ENCODE measurements at places on chromosomes 1 and 21.

- DNase-seq, result no peak
These were observed 18.9 kb upstream of the IPP start for GRCh38 chr1:45769261-45769932.

- DNase-seq, result no peak
These were observed 85.9 kb downstream of the KCNJ15 start for GRCh38 chr21:38342739-38343138.

- no peak for DNase-seq
These were observed 4.8 kb upstream of the SLC2A1 start for GRCh38 chr1:42963378-42964043.

GRCh38 chr1:236834876-236835275 lies 39.8 kb downstream of the MTR start:
- no peak for DNase-seq

GRCh38 chr21:38469642-38470041 lies 28.6 kb downstream of the ERG start:
- DNase-seq, result no peak

DNA sequence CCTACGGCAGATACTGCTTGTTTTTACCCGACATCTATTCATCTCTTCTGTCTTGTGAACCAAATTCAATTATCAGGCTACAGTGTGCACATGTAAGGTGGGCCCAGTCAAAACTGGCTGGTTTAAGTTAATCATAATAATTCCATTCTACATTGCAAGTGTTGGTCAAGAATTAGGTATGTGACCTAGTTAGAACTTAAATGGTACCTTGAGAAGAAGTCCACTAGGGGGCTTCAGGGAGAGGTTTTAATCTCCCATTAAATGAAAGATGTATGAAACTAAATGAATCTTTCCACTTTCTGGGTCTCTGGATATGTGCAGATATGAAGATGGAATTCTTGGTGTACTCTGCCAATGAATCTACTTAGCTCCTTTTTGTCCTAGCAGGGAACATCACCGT lies 187.1 kb downstream of the CDC42BPA start:
- DNase-seq, result no peak

DNA sequence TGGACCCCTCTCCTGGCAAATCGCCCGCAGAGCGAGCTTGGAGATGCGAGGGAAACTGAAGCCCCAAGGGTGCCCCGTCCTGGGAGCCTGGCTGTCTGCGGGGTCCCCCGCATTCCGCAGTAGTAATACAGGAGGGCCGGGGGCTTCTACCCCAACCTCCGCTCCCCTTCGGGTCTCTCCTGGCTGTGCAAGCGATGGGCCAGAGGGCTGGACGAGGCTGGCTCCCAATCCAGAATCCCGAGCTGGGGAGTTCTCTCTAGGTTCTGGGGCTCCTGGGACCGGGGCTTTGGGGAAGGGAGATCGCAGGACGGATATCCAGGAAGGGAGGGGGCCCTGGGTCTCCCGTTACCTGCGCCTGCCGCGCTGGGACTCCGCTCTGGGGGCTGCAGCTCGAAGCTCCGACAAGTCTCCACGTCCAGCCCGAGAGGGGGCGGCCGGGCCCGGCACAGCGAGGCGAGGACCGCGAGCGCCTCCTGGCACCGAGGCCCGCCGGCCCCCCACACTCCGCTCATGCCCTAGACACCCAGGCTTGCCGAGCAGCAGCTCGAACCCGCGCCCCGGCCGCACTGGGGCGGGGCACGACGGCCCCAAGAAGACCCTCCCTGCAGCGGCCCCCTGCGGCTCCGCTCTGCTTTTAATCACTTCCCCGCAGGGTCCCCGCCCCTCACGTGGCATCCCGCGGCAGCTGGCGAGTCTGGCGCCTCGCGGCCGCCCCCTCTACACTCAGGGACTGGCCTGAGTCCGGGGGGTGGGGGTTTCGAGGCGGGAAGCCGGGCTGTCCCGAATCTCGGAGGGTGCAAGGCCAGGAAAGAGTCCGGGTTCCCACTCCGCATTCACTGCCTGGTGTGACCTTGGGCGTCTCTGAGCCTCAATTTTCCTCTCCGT lies at the start of gene SYT6:
Gene SYT6 (minus strand): TSS at position 609 of the 885 bp plus-strand sequence. CDS start 97 bp downstream, at position 512.
- no peak for DNase-seq
